H9 (cell line): ENCODE measurements at places on chromosomes 3 and 15. TPM values are rescaled to one million over a fixed set of nuclear protein-coding genes. Genes with fewer than 3 reads are reported as not detected.

Gene TRPC1
- total RNA-seq = 16.5 and 18.6 TPM in 2 replicates

GRCh38 chr15:72724028-72724427 is 38.0 kb downstream of the BBS4 start:
- no peak for DNase-seq
- H3K4me3 ChIP-seq = no peak overlapping the region
- peaks cover 11% of the 10 kb centered on the region for H3K36me3 ChIP-seq
- peaks cover 2% of the 10 kb centered on the region; the same call in 1 of the 2 replicates for H3K4me1 ChIP-seq

DNA sequence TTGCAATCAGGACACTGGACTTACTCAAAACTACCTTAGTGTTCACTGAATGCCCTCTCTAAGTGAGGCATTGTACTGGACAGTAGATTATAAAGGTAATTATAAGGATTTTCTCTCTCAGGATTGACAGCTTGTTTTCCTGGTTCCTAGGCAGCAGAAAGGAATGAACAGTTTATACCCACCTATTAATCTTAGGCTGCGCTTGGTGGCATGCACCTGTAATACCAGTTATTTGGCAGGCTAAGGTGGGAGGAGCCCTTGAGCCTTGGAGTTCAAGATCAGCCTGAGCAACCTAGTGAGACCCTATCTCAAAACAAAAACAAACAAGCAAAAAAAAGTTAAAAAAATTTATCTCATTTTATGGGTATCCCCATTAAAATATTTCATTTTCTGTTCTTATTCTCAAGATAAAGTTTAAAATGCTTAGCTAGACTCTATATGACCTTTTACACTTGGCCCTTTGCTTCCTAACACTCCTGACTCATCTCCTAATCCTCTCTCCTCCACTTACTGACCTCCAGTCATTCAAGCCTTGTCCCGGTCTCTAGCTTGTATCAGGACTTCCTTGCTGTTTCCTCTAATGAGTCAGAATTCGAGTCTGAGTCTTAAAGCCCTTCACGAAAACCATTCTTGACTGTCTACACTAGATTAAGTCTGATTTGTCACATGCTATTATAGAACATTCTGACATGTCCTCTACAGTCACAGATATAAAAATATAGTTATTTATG is 348.6 kb downstream of the NLGN1 start:
- no peak for DNase-seq
- no peak overlapping the region for H3K27ac ChIP-seq
- H3K36me3 ChIP-seq = no peaks in the 10 kb centered on the region
- H3K4me1 ChIP-seq = no peaks in the 10 kb centered on the region
- no peak overlapping the region for H3K4me3 ChIP-seq

Gene KNL1
- 16.8 and 19.7 TPM in 2 replicates for total RNA-seq

Gene BBX
- total RNA-seq = 34.4 and 34.8 TPM in 2 replicates

DNA sequence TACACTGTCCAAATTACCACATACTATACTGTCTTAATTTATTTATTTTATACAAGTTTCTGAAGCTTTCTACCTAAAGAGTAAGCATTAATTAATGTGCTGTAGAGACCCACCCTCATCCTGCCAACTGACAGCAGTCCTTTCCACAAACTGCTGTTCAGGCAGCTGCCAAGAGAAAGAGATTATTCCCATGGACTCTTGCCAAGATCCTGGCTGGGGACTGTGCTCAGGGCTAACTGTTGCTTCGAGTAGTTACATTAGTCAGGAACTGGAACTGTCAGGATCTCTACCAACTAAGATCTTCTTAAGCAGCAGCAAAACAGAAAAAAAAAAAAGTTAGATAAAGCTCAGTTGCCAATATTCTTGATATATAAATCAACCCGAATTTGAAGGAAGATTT is 398.8 kb downstream of the MECOM start:
- H3K27ac ChIP-seq = no peak overlapping the region
- no peaks in the 10 kb centered on the region for H3K27me3 ChIP-seq
- H3K4me3 ChIP-seq = no peak overlapping the region
- DNase-seq = no peak
- no peaks in the 10 kb centered on the region; the same call in 1 of the 2 replicates for H3K4me1 ChIP-seq

DNA sequence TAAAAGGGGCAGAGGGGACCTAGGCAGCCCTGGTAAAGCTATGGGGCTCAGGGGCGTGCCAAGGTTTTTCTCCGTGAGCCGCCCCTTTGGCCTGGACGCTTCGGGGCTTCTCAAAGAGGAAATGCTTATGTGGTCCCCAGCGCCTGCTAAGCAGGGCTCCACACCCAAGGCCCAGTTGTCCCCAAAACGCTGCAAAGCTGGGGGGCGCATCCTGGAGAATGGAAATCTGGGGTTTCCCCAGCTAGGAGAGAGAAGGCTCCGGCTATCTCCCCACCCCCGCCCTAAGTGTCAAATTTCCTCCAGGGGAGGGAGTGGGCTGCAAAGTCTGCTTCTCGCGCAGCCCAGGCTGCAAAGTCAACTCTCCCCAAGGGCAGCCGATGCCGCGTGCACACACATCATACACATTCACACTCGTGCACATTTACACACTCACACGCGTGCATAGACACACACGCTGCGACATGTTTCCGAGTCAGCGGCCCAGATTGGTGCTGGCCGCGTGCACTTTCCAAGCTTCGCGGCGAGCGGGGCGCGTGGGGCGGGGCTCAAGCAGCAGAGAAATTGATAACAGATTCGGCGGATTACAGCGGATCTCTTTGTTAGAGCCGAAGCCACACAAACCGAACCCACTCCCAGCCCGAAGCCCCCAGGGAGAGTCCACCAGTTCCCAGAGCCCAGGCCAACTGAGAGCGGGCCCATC is 4.5 kb downstream of the WNT5A start:
- H3K27me3 ChIP-seq = peaks cover 51% of the 10 kb centered on the region; the same call in 1 of the 2 replicates
- H3K36me3 ChIP-seq = 0 out of 3 replicates have a peak, but pooled peaks cover 2% of the 10 kb centered on the region
- H3K27ac ChIP-seq = no peak overlapping the region
- peak; percentile 69 for DNase-seq
- peaks cover 2% of the 10 kb centered on the region; the same call in 1 of the 2 replicates for H3K4me1 ChIP-seq
- H3K4me3 ChIP-seq = peak overlapping the region; percentile 87

DNA sequence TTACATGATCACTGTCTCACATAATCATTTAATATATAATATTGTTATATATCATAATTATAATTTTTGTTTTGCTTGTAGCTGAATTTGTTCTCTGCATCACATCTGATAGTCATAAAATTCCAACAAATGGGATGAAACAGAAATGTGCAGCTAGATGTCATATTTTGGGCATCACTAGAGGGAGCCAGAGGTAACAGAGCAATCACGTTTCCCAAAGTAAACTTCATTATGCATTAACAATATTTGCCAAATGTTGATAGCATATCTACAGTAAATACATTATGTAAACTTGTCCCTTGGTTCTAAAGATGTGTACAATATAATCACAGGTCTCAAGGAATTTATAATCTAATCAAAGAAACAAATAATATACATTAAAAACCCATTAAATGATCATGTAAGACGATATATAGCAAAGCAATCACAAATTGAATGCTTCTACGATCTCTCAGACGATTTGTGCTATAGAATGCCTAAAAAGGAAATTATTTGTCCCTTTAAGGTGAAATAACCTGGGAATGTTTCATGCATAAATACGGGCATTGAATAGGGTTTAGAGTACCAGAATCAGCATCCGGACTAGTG is 234.2 kb upstream of the MCTP2 start:
- H3K27ac ChIP-seq = no peak overlapping the region
- H3K27me3 ChIP-seq = no peaks in the 10 kb centered on the region
- no peak overlapping the region for H3K4me3 ChIP-seq
- DNase-seq = no peak

Gene CYP8B1
- total RNA-seq = not detected in 2 replicates

- 0 out of 2 replicates have a peak, but pooled peaks cover 4% of the 10 kb centered on the region for H3K4me1 ChIP-seq
- H3K27me3 ChIP-seq = no peaks in the 10 kb centered on the region
- H3K4me3 ChIP-seq = no peak overlapping the region
- DNase-seq = no peak
- peaks cover 15% of the 10 kb centered on the region for H3K36me3 ChIP-seq
Measured at GRCh38 chr3:61610316-61610715, 48.9 kb downstream of the PTPRG start.

DNA sequence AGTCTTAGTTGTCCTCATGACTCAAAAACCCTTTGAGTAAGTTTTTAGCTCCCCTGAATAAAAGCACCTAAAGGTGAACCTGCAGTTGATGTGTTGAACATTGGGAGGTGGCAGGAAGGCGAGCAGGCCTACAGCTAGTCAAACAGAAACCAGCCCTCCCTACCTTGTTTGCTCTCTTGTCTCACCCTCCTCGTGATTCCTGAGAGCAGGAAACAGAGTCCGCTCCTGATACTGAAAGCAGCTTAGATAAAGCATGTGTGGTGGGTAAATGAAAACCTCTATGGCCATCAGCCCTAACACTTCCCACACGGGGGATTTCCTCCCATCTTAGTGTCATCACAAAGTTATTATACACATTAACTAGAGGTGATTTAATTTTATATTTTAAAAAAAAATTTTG is 21.8 kb upstream of the CLDN18 start:
- H3K4me3 ChIP-seq = no peak overlapping the region
- H3K36me3 ChIP-seq = no peaks in the 10 kb centered on the region
- H3K27me3 ChIP-seq = no peaks in the 10 kb centered on the region
- DNase-seq = no peak

DNA sequence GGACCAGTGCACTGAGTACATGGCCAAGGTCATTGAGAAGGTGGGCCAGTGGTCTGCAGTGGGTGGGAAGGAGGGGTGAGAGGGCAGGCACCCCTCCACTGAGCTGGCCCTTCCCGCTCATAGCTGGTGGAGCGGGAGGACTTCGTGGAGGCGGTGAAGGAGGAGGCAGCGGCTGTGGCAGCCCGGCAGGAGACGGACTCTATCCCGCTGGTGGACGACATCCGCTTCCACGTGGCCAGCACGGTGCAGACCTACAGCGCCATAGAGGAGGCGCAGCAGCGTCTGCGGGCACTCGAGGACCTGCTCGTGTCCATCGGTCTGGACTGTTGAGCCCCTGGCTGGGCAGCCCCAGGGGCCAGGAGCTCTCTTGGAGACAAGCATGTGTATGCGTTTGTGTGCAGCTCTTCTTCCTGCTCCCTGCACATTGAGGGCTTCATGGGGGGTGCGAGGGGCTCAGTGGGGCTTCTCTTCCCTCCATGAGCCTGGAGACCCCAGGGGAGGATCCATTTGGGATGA is 7.5 kb downstream of the ABTB1 start:
- H3K4me1 ChIP-seq = no peaks in the 10 kb centered on the region; the same call in 1 of the 2 replicates
- H3K4me3 ChIP-seq = no peak overlapping the region
- DNase-seq = peak; percentile 23
- H3K27me3 ChIP-seq = no peaks in the 10 kb centered on the region

GRCh38 chr3:189394599-189395121 is 222.9 kb downstream of the TPRG1 start:
- no peaks in the 10 kb centered on the region for H3K27me3 ChIP-seq
- no peak overlapping the region for H3K4me3 ChIP-seq
- no peaks in the 10 kb centered on the region for H3K4me1 ChIP-seq
- H3K36me3 ChIP-seq = no peaks in the 10 kb centered on the region
- no peak overlapping the region for H3K27ac ChIP-seq

- H3K27ac ChIP-seq = no peak overlapping the region
- H3K27me3 ChIP-seq = no peaks in the 10 kb centered on the region
- H3K36me3 ChIP-seq = no peaks in the 10 kb centered on the region
- DNase-seq = peak; percentile 59
- H3K4me1 ChIP-seq = no peaks in the 10 kb centered on the region
- H3K4me3 ChIP-seq = no peak overlapping the region
Measured at GRCh38 chr15:85800478-85801123, 5.9 kb upstream of the KLHL25 start.

- DNase-seq = no peak
- peaks cover 2% of the 10 kb centered on the region; the same call in 1 of the 2 replicates for H3K27me3 ChIP-seq
Measured at GRCh38 chr3:15523660-15524417, 2.3 kb upstream of the COLQ start.

- no peak for DNase-seq
- H3K27me3 ChIP-seq = no peaks in the 10 kb centered on the region
- no peak overlapping the region for H3K27ac ChIP-seq
- H3K4me3 ChIP-seq = no peak overlapping the region
- H3K4me1 ChIP-seq = no peaks in the 10 kb centered on the region
Measured at GRCh38 chr15:80367661-80368060, 36.5 kb upstream of the ARNT2 start.

- DNase-seq = no peak
- no peaks in the 10 kb centered on the region for H3K27me3 ChIP-seq
- H3K4me1 ChIP-seq = no peaks in the 10 kb centered on the region
- no peak overlapping the region for H3K4me3 ChIP-seq
- H3K27ac ChIP-seq = no peak overlapping the region
- no peaks in the 10 kb centered on the region for H3K36me3 ChIP-seq
Measured at GRCh38 chr3:5058471-5058951, 63.6 kb upstream of the ARL8B start.

Gene SPINK8
- not detected in 2 replicates for total RNA-seq

- no peaks in the 10 kb centered on the region for H3K36me3 ChIP-seq
- no peaks in the 10 kb centered on the region for H3K27me3 ChIP-seq
- no peaks in the 10 kb centered on the region for H3K4me1 ChIP-seq
- DNase-seq = no peak
Measured at GRCh38 chr15:36965570-36966342, 134.6 kb downstream of the MEIS2 start.

GRCh38 chr3:120424506-120424905 is 26.3 kb downstream of the FSTL1 start:
- no peak overlapping the region for H3K27ac ChIP-seq
- H3K4me3 ChIP-seq = no peak overlapping the region
- H3K36me3 ChIP-seq = peaks cover 3% of the 10 kb centered on the region; the same call in 2 of the 3 replicates
- no peaks in the 10 kb centered on the region for H3K27me3 ChIP-seq
- DNase-seq = no peak
- H3K4me1 ChIP-seq = 0 out of 2 replicates have a peak, but pooled peaks cover under 1% of the 10 kb centered on the region

Gene IREB2
- total RNA-seq = 87.6 and 93.3 TPM in 2 replicates

GRCh38 chr3:12175137-12175593 is 16.5 kb upstream of the TIMP4 start:
- H3K4me1 ChIP-seq = no peaks in the 10 kb centered on the region
- no peak for DNase-seq
- no peak overlapping the region for H3K4me3 ChIP-seq
- H3K36me3 ChIP-seq = peaks cover 35% of the 10 kb centered on the region
- H3K27me3 ChIP-seq = no peaks in the 10 kb centered on the region
- H3K27ac ChIP-seq = no peak overlapping the region

GRCh38 chr15:50344006-50344464 is 11.0 kb downstream of the GABPB1 start:
- H3K36me3 ChIP-seq = peaks cover 8% of the 10 kb centered on the region
- no peak overlapping the region for H3K27ac ChIP-seq
- no peaks in the 10 kb centered on the region for H3K27me3 ChIP-seq
- no peak overlapping the region for H3K4me3 ChIP-seq
- no peaks in the 10 kb centered on the region for H3K4me1 ChIP-seq
- DNase-seq = no peak

Gene XIRP1
- total RNA-seq = not detected in 2 replicates

DNA sequence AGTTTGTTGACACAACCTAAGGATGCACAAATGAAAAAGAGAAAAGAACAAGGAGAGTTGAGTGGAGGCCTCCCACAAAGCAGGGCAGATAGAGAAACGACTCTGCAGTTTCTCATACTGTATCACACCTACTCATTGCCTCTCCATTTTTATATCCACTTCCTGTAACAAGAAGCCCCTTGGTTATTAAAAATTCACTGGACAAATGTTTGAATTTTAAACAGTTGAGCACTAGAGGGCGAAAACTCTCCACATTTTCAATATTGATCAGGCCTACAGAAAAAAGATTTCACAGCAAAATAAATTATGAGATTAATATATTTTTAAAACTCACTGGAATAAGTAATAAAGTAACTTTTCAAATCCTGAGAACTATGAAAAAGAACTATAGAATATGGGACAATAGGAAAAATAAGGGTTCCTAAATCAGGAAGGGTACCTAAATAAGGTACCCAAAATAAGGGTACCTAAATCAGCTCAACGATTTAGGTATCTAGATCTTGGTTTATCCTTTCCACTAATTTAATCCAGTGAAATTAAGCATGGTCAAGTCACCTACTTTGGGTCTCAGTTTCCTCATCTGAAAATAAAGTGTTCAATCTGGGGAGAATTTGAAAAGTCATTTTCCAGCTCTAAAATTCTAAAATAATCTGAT is 47.0 kb upstream of the PPIB start:
- H3K4me1 ChIP-seq = no peaks in the 10 kb centered on the region
- H3K4me3 ChIP-seq = no peak overlapping the region
- no peak overlapping the region for H3K27ac ChIP-seq

Gene IGSF10
- 0.13 and 0.20 TPM in 2 replicates for total RNA-seq
